Muscle of back (tissue), 13 donors: ENCODE measurements at places on chromosomes 5 and 9.

DNA sequence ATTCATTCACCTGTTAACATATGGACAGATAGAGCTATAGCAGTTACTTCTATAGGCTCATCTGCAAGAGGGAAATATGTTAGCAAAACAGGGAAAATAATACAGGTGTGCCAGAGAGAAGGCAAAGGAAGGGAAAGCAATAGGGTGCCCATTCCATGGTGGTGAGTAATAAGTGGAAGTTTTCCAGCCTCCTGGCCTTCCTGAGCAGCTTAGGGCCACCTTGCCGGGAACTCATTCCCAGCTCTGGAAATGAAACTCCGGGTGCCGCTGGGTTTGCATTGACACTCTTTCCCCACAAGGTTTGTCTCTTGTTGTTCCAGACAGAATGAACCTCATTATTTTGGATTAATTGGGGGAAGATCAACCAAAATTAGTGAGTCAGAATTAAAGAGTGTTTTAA is 58.4 kb downstream of the SLC1A3 start:
- no peak for DNase-seq

- no peak for DNase-seq
Measured at GRCh38 chr5:10688651-10689171, 72.3 kb downstream of the DAP start.

DNA sequence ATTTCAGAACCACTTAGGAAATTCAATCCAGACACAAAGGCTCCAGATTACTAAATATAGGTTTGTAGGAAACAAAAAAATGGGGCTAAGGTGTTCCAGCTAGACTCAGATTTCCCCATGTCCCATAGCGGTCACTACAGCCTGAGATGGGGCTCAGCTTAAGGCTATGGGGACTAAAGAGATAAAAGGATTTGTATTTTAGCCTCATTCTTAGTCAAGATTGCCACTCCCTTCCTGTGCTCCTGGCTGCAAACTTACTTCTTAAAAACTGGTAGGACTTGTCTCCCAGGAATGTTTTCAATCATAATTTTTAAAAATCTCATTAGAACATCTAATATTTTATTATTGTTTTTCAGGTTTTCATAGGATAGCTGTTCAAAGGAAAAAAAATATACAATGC is 253.8 kb upstream of the DAB2 start:
- DNase-seq: no peak

DNA sequence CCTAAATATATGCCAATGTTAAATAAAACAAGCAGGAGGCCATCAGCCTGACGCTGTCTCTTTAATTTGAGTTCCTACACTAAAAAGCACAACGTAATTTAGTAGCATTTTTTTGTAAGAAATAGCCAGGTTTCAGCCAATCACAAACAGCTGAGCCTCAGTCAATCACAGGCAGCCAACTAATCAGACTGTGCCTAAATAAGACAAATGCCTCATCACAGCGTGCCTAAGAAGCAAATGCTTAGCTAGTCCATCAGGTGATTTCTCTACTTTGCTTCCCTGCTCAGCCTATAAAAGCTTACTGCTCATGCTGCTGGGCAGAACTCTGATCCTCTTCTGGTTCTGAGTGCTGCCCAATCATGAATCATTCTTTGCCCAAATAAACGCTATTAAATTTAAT is 38.3 kb upstream of the RORB start:
- DNase-seq: no peak

DNA sequence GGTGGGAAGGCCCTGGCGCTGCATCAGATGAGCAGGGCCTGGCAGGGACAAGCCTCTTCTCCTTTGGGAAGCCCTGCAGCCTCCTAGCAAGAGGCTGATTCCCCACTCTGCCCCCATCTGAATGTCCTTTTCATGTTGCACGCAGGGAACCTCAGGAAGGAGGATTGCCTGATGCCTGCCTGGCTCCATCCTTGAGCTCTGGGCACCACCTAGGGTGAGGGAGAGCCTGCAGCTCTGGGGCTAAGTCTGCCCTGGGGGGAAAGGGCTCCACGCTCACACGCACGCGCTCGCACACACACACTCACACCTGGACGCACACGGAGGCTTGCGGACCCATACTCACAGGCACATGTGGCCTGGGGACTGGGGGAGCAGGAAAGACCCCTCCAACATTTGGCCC is 86.6 kb downstream of the LMX1B start:
- no peak for DNase-seq

- DNase-seq: no peak
Measured at GRCh38 chr9:125517577-125517976, 189.4 kb downstream of the MAPKAP1 start.

GRCh38 chr5:141208478-141208877 is at the start of gene PCDHB12:
TSS of gene PCDHB12 (plus strand) at chr5:141208719. CDS start at chr5:141208908, 189 bp downstream.
- DNase-seq: no peak

GRCh38 chr5:167793700-167794099 is 497.7 kb upstream of the WWC1 start:
- DNase-seq: no peak

GRCh38 chr5:172892713-172893112 is 58.7 kb downstream of the ERGIC1 start:
- no peak for DNase-seq

DNA sequence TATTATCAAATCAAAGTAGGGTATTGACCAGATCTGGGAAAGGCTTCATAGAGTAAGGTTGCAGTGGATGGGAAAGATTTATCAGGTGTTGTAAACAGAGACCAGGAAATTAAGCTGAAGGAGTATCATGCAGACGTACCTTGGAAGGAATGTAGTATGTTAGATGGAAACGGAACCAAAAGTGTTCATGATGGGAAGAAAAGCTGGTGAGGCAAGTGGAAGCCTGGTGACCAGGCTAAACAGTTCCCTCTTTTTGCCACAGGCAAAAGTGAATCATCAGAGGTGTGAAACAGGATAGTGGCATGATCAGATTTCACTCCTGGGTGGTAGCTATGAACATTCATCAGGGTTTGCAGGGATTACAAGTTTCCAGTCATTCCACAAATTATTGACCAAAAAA is 780.1 kb upstream of the DMAC1 start:
- DNase-seq: no peak

DNA sequence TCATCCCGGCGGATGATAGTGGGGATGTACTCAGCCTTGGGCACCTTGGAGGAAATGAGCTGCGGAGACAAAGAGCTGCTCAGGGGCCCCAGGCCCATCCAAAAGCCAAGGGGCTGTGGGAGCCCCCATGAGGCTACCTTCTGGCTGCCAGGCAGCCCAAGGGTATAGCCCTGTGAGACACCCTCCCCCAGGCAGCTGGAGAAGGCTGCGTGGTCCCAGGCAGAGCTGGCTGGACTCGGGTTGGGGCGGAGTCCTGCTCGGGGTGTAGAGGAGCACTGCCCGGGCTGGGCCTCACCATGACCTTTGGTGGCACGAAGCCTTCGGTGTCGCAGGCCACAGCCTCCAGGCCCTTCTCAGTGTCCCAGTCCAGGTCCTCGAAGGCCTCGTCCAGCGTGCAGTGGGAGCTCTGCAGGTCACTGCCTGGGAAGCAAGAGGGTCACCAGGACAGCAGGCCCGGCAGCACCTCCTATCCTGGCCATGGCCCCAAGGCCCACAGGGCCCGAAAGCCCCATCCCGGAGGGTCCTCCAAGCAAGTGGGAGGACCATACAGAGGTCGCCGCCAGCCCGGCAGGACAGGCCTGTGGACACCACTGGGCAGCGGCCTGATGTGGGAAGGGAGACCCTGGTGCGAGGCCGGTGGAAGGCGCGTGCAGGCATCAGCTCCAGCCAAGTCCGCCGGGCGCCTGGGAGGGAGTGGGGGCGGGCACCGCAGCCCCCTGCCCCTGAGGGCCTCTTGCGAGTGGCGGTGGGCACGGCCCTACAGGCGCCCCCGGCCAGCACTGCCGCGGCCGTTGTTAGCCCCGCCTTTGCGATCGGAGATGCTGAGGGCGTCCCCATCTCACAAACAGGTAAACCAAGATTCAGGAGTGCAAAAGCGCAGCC is 6.1 kb downstream of the NSMF start:
- DNase-seq: no peak

- no peak for DNase-seq
Measured at GRCh38 chr9:21415493-21416267, 6.8 kb downstream of the IFNA8 start.

DNA sequence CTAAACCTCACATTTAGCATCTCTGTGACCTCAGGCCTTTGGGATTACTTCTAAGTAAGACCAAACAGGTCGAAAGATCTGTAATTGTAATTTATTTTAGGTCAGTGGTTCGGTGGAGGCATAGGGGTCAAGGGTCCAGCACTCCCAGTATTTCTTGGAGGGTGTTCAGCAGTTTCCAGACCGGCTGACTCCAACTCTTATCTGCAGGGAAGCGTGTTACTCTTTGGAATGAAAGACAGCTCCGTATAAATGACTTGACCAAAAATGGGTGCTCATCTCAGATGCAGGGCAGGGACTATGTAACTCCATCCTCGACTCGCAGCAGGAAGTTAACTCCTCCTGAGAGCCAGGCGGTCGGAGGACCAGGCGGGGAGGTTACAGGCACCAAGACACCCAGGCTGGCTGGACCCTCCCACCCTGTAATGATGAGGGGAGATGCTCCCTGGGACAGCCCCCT is 620 bp upstream of the VPS13A start:
- DNase-seq: no peak

DNA sequence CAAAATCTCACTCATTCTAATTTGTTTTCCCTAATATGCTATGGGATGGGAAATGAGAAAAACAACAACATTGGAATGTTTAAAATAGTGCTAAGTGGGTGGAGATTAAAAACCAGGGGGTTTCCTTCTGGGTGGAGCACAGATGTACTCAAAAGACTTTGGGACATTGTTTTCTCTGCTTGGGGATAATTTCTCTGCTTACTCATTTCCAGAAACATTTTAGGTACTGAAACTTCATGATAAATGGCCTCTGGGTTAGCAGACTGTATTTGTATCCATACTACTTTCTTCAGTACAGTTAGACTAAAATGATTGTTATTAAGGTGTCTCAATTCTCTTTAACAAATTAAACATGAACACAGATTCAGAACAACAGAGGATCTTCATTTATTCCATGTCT is 17.4 kb downstream of the ELOVL7 start:
- no peak for DNase-seq

GRCh38 chr5:9094582-9094981 is 451.3 kb downstream of the SEMA5A start:
- peak; percentile 65 for DNase-seq

DNA sequence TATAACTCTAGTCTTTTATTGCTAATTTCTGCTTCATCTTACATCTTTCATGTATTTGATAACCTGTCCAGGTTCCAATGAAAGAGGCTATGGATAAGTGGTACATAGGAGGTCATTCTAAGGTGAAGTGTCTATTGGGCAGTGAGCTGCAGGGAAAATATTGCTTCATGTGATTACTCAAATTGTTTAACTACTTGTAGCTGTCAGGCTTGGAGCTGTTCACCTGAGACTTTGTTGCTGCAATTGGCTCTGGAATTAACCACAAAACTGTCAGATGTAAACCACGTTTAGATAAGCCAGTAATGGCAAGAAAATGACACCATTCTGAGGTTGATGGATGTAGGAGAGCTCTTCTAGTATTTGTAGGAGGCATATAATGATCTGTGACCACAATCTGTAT is 26.0 kb downstream of the ADAMTSL1 start:
- no peak for DNase-seq

DNA sequence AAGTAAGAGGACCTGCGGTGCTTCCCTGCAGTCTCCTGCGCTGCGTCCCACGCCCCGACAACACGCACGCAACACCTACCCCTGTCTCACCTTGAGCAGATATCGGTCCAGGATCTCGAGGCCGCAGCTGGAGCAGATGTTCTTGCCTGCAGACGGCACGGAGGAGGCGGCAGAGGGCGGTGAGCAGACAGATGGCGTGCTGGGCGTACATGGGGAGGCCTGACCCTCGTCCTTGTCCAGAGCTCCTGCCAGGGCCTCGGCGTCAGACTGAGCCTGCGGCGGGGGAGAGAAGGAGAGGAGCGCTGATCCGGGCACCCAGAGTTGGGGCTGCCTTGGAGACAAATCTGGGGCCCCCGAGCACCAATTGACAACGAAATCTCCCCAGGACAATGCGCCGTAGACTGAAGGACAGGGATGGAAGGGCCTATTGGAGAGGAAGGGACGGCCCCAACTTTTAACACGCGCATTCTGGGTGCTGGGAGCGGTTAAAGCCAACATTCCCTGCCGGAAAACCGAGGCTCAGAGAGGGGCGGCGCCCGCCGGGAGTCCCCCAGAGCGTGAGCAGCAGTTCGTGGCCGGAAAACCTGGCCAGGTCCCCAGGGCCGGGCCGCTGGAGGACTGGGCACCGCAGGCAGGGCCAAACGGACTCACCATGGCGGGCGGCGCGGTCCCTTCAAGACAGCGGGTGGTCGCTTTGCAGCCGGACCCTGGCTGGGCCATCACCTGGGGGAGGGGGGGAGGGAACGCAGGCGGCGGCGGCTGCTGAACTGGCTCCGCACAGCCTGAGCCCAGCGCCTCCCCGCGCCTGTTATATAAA is 1.8 kb downstream of the LHX6 start:
- DNase-seq: no peak

DNA sequence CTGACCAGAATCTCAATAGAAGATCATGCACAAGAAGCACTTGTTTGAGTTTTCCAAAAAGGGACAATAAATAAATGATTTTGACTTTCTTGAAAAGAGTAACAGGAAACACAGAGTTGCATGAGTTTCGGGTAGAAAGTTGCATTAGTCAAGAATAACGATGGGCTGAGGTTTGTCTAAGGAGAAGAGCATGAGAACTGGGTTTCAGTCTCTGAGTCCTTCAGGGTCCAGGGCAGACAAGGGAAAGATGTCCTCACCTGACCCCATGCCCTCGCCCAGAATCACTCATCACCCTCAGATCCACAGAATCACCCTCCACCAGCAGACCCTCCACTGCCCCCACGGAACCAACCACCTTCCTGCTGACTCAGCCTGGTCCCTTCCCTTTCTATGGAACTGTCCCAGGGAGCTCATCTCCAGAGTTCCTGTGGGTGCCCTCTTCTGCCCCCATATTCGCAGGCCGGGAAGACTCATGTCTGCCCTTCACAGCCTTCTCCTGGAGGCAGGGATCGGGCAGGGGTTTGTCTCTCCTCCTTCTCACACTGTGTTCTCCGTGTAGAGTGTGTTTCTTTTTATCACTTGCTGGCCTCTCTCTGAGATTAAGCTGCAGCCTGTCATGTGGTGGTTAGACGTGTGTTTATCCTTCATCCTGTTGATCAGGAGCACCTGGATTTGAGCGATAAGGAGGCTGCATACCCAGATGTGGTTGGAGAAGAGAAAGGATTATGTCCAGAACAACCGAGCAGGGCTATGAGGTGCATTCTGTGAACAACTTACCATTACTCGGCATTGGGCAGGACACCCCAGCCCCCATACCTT is 442.6 kb downstream of the MAT2B start:
- DNase-seq: no peak

GRCh38 chr5:38426986-38427950 is 129.2 kb downstream of the LIFR start:
- DNase-seq: no peak

DNA sequence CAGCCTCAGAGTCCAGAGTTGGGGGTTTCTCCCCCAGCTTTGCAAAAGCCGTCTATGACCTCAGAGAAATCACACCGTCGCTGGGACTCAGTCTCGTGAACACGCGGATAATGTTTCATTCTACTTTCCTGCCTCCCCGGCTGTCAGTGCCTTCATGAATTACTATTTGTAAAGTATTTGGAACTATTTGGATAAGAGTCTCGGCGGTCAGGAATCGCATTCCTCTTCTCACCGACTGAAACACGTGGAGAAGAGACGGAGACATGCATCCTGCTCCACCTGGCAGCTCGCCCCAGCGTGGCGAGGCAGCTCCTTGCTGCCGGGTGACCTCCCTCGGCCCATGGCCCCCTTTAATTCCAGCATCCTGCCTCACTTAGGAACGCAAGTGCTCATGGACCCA is 23.9 kb downstream of the IRX2 start:
- no peak for DNase-seq
